ENCODE measurements at places on chromosomes 16 and 17.

DNA sequence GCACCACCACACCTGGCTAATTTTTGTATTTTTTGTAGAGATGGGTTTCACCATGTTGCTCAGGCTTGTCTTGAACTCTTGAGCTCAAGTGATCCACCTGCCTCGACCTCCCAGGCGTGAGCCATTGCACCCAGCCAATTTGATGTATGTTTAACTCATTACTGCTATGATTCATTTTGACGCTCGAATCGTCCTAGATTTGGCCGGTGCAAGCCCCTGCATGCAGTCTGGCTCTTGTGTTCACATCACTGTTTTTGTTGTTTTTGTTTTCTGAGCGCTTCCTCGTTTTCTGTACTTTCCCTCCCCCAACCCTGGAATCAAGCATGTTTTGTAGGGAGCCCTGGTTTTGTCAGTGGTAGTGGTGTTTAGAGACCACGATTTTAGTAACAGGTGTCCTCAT is 7.8 kb upstream of the DUS1L start:
- DNase-seq: no peak

GRCh38 chr16:53503991-53504663 is 1.1 kb upstream of the AKTIP start:
- DNase-seq: no peak

DNA sequence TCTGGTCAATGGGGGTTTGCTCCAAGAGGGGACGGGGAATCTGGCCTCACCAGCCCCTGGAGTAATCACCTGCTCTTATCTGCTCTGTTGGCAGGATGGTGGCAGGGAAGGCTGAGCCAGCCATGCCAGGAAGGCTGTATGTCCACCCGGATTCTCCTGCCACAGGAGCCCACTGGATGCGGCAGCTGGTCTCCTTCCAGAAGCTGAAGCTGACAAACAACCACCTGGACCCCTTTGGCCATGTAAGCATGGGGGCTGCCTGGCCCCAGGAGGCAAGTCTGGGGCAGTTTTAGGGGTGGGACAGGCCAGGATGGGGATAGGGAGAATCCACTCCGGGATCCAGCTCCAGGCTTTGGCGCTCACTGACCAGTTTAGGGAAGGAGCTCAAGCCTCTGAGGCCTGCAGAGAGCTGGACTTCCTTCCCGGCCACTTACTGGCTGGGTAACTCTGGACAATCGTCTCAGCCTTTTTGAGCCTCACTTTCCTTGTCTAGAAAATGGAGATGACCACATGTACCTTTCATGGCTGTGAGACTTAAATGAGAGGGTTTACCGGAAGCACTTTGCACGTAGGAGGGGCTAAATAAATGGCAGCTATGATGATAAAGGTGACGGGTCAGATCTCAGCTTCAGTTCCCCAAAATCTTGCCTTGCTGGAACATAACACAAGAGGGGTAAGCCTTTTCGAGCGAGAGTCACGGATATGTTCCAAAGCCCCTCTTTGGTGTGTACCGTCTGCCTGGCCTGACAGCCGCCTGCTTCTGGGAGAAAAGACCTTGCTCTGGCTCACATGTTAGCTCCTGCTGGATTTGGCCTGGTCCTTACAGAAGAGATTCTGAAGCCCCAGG is 15.4 kb downstream of the TBX4 start:
- no peak for DNase-seq

- no peak for DNase-seq
Measured at GRCh38 chr16:88363239-88363891, 19.4 kb upstream of the ZNF469 start.

- no peak for DNase-seq
Measured at GRCh38 chr17:737561-738113, 5.2 kb downstream of the TLCD3A start.

Measured in GM18507 (cell line).